ENCODE measurements at places on chromosomes 1 and 21. TPM values are rescaled to one million over a fixed set of nuclear protein-coding genes. Genes with fewer than 3 reads are reported as not detected.

SLC30A2 gene
- 0.55 TPM for total RNA-seq

SPATA46 gene
- total RNA-seq, result not detected

PADI2 gene
- 1.4 TPM for total RNA-seq

ZSWIM5 gene
- total RNA-seq, result 0.71 TPM

ARMH1 gene
- 0.61 TPM for total RNA-seq

ZBTB8A gene
- total RNA-seq, result 5.0 TPM

SLAMF8 gene
- 0.09 TPM for total RNA-seq

CCDC30 gene
- 0.97 TPM for total RNA-seq

PROX1 gene
- total RNA-seq, result 0.19 TPM

MCOLN3 gene
- 2.8 TPM for total RNA-seq

TSACC gene
- 3.0 TPM for total RNA-seq

CACNA1E gene
- total RNA-seq, result under 0.01 TPM

RAP1GAP gene
- total RNA-seq, result 10.1 TPM

NTMT2 gene
- not detected for total RNA-seq

Measured in A549 treated with dexamethasone at 1 μM for 4 hours (cell line).